ENCODE measurements at places on chromosomes 3 and 15. TPM values are rescaled to one million over a fixed set of nuclear protein-coding genes. Genes with fewer than 3 reads are reported as not detected.

DNA sequence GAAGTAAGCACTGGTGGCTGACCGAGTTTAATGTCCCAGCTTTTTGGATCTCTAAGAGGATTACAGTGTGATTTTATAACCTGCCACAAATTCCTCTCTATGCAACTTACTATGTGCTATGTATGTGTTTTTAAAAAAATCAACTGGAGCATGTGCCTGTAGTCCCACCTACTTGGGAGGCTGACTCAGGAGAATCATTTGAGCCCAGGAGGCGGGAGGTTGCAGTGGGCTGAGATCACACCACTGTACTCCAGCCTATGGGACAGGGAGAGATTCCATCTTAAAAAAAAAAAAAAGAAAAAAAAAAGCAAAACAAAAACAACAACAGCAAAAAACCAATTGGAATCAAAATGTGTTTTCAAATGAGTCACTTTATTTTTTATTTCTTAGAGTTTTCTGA is 29.6 kb downstream of the DUT start:
- DNase-seq = no peak

The SH3GL3 gene
- total RNA-seq = not detected

- no peak for DNase-seq
Observed at GRCh38 chr3:177795859-177796258, 598.6 kb upstream of the TBL1XR1 start.

- DNase-seq = no peak
Observed at GRCh38 chr3:112689385-112689784, 48.4 kb upstream of the CCDC80 start.

The KBTBD13 gene
- not detected for total RNA-seq

The GLDN gene
- total RNA-seq = 0.48 TPM

GRCh38 chr3:174219738-174220137 is 639.4 kb upstream of the NAALADL2 start:
- no peak for DNase-seq

- DNase-seq = no peak
Observed at GRCh38 chr15:53869806-53870073, 108.5 kb upstream of the UNC13C start.

DNA sequence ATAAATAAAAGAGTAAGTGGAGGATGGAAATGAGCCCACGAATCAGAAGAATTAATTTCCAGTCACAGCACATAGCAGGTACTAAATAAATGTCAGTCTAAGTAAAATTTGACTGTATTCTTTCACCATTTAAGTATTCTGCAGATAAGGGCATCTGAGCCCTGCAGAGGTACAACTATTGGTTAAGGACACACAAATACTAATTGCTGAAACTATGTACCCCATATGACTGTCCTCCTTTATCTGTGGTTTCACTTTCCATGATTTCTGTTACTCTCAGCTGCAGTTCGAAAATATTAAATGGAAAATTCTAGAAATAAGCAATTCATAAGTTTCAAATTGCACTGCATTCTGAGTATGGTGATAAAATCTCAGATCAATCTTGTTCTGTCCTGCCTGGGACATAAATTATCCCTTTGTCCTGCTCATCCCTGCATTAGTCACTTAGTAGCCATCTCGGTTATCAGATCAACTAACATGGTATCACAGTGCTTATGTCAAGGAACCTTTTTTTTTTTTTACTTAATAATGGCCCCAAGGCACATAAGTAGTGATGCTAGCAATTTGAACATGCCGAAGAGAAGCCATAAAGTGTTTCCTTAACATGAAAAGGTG is 95.1 kb downstream of the LSAMP start:
- DNase-seq = no peak

DNA sequence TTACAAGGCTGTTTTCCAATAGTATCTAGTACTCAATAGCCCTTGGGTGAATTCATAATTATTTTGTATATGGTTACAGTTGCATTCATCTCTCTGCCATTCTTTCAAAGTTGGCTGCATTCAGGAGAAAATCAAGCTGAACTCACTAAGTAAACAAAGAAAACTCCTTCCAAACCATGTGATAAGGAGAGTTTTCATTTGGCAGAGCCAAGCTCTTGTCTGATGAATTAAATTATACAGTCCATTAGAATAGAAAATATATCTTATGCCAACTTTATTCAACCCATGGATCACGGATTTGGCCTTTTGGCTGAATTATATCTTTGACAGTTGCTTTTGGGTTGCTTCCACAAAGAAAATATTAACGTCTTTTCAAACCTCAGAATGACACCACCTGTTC is 272.3 kb upstream of the ROBO1 start:
- DNase-seq = no peak

The CYP8B1 gene
- not detected for total RNA-seq

- DNase-seq = no peak
Observed at GRCh38 chr3:99534951-99535704, 103.3 kb upstream of the COL8A1 start.

The USP3 gene
- total RNA-seq = 93.0 TPM

The DVL3 gene
- total RNA-seq = 174 TPM

- DNase-seq = no peak
Observed at GRCh38 chr3:146557745-146558144, 13.3 kb upstream of the PLSCR1 start.

The LRRC31 gene
- total RNA-seq = 42.2 TPM

The STX19 gene
- total RNA-seq = 17.6 TPM

- DNase-seq = no peak
Observed at GRCh38 chr3:135868801-135869200, 96.7 kb upstream of the PPP2R3A start.

- no peak for DNase-seq
Observed at GRCh38 chr15:52505151-52505550, 23.5 kb downstream of the MYO5A start.

- peak; percentile 50 for DNase-seq
Observed at GRCh38 chr15:74826364-74826819, at the start of gene CPLX3. TSS of gene CPLX3 (plus strand) at chr15:74826627. CDS start at chr15:74826704, 77 bp downstream.

DNA sequence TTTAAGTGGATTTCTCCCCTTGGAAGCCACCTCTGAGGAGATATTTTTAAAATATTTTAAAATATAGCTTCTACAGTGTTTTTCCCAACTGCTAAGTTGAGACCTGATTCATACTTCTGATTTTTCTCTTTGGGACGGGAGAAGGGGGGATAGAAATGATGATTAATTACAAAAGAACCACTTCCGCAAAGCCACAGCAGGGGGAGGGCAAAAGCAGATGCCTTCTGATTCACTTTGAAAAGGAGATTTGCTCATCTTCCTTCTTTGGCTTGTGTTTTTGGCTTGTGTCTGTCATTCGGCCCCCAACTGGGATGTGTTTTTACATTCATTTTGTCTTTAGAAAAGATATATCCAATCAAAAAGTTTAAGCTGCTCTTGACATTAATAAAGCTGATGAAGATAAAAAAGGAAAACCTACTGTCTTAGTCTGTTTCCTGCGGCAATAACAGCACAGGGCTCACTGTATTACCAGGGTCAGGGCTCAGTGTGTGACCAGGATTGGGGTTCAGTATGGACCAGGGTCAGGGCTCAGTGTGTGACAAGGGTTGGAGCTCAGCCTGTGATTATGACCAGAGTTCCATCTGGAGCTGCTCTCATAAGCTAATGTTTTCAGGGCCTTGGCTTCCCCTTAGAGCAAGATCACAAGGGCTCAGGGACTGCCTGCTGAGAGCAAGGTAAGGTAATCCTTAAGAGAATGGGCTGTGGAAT is 223.2 kb downstream of the MTHFS start:
- DNase-seq = no peak

DNA sequence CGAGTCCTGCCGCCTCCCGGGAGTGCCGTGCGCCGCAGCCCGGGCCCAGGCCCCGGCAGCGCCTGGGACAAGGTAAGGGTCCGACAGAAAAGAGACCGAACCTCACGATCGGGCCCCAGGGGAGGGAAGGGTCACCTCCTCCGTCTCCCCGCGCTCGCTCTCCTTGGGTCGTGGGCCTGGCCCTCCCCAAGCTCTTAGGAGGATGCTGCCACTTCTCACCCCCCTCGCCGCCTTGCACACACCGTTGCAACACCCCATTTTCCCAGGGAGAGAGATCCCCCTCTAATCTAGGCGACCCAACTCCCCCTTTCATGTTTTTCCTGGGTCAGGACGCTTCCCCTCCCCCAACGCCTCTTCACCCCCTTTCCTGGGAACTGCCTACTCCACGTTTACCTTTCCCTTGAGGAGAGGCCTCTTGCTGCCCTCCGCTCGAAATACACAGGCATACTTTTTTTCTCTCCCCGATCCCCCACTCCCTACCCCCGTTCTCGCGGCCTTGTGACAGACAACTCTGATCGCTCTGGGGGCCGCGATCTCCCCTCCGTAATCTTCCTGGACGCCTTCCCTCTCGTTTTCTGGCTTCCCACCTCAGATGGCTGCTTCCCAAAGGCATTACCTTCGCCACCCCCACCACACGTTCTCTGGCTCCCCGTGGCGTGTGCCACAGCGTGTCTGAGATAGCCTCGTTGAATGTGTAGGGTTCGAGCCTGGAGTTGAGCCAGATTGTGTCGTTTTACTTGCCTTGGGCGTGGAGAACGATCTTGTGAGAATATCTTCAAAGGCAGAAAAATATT is 688 bp downstream of the SETD5 start:
- DNase-seq = peak; percentile 56

All from transverse colon (tissue), 4 donors.